A673 (cell line): ENCODE measurements at places on chromosomes 5 and 9. TPM values are rescaled to one million over a fixed set of nuclear protein-coding genes. Genes with fewer than 3 reads are reported as not detected.

SPINK5 gene
- not detected in 2 replicates for total RNA-seq

SH3TC2 gene
- 1.3 and 2.5 TPM in 2 replicates for total RNA-seq

DNA sequence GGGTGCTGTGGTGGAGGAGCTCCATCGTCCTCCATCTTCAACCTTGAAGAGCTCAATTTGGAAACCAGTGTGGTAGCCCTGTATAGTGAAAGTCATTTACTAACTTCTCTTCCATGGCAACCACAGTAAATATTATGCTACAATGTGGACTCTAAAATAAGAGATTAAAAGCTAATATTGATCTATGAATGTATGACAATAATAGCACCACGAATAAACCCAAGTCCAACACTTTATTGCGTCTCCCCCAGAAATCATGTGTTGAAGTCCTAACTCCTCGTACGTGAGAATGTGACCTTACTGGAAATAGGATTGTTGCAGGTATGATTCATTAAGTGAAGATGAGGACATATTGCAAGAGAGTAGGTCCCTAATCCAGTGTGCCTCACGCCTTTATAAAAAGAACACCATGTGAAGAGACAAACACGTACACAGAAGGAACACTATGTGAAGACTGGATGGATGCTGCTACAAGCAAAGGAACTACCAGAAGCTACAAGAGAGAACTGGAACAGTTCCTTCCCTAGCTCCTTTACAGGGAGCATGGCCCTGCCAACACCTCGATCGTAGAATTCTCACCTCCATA lies 276.2 kb downstream of the PDE4D start:
- H3K36me3 ChIP-seq = no peaks in the 10 kb centered on the region
- no peaks in the 10 kb centered on the region for H3K4me1 ChIP-seq
- H3K4me3 ChIP-seq = no peak overlapping the region

KIAA0825 gene
- total RNA-seq = 1.2 and 1.3 TPM in 2 replicates

DNA sequence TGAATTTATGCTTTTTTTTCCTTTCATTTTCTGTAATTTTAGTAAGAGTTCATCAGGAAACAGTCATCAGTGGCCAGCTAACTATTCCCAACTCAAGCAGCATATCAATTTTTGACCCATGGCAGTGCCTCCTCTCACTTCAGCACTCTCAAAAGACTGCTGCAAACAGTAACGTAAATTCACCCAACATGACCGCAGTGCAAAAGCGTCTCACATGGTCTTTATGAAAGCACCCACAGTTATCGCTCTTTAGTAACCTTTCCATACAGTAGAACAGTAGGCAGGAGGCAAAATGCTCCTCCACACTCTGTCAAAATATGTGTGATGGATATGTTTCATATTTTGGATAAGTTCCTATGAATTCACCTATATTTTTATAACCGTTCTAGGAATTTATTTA lies 48.6 kb downstream of the PARP8 start:
- DNase-seq = no peak
- H3K27me3 ChIP-seq = no peaks in the 10 kb centered on the region
- no peak overlapping the region for H3K27ac ChIP-seq
- H3K36me3 ChIP-seq = no peaks in the 10 kb centered on the region
- H3K4me1 ChIP-seq = no peaks in the 10 kb centered on the region

DHFR gene
- 125 and 126 TPM in 2 replicates for total RNA-seq

TAF11L10 gene
- 1.4 and 1.7 TPM in 2 replicates for total RNA-seq

ZNF300 gene
- 12.6 and 13.1 TPM in 2 replicates for total RNA-seq

- no peak overlapping the region for H3K27ac ChIP-seq
- H3K4me1 ChIP-seq = peaks cover 16% of the 10 kb centered on the region
- peak; percentile 61 for DNase-seq
- H3K36me3 ChIP-seq = no peaks in the 10 kb centered on the region
- no peak overlapping the region for H3K4me3 ChIP-seq
Observed at GRCh38 chr5:107455111-107455544, 215.6 kb downstream of the EFNA5 start.

DNA sequence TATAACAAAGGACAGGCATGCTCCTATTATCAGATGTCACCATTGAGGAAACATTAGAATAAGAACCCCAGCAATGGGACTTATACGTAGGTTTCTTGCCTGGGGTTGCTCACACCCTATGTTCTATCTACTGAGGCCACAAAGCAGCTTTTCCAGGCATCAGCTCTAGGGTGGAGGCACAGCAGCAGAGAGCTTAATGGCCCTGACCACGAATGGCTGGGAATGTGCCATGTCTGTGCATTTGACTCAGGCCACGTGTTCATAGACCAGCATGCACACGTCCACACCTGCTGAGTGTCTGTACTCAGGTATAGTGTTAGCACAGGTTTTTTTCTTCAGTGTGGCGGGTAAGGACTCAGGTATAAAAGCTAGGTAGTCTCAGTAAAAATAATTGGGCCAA lies 129.4 kb downstream of the AOPEP start:
- H3K36me3 ChIP-seq = no peaks in the 10 kb centered on the region
- no peak for DNase-seq
- no peaks in the 10 kb centered on the region for H3K4me1 ChIP-seq
- no peak overlapping the region for H3K4me3 ChIP-seq

- H3K4me3 ChIP-seq = no peak overlapping the region
- H3K4me1 ChIP-seq = peaks cover 13% of the 10 kb centered on the region
- peak; percentile 58 for DNase-seq
- H3K36me3 ChIP-seq = no peaks in the 10 kb centered on the region
- H3K27ac ChIP-seq = no peak overlapping the region
Observed at GRCh38 chr9:114258866-114259797, 63.8 kb upstream of the ORM1 start.

GRCh38 chr9:111467778-111468367 lies 16.3 kb downstream of the ECPAS start:
- H3K27me3 ChIP-seq = no peaks in the 10 kb centered on the region
- H3K27ac ChIP-seq = no peak overlapping the region
- H3K36me3 ChIP-seq = no peaks in the 10 kb centered on the region
- H3K4me1 ChIP-seq = peaks cover 9% of the 10 kb centered on the region

DNA sequence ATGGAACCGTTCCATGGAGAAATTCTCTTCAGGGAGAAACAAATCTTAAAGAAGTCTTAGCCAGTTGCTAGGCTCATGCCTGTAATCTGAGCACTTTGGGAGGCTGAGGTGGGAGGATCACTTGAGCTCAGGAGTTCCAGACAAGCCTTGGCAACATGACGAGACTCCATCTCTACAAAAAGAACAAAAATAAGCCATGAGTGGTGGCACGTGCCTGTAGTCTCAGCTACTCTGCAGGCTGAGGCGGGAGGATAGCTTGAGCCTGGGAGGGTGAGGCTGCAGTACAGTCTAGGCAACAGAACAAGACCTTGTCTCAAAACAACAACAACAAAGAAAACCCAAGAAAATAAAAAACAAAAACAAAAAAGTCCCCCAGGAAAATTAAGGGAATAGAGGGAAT lies 8.2 kb downstream of the HSPB3 start:
- no peaks in the 10 kb centered on the region for H3K36me3 ChIP-seq
- no peaks in the 10 kb centered on the region for H3K27me3 ChIP-seq
- no peak overlapping the region for H3K4me3 ChIP-seq
- H3K4me1 ChIP-seq = no peaks in the 10 kb centered on the region
- no peak overlapping the region for H3K27ac ChIP-seq

DNA sequence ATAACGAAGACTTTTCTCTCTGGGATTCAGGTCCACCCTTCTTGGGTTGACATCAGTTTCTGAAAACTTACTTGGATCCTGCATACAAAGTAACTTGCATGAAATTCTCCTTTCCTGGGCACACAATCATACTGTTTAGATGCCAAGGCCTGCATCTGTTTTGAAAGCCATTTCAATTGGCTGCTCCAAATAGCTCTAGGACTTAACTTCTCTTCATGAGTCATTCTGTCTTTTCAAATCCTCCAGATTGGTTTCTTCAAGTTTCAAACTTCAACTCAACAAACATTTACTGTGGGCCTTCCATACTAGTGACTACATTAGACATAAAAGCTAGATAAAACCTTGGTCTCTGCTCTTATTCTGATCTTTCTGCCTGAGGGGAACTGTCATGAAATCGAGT lies 54.8 kb upstream of the HMHB1 start:
- no peaks in the 10 kb centered on the region for H3K27me3 ChIP-seq
- H3K4me3 ChIP-seq = no peak overlapping the region
- no peaks in the 10 kb centered on the region for H3K4me1 ChIP-seq
- no peak overlapping the region for H3K27ac ChIP-seq
- no peaks in the 10 kb centered on the region for H3K36me3 ChIP-seq

OR1J4 gene
- total RNA-seq = not detected in 2 replicates

GABRB2 gene
- 0.04 TPM in 1 of 2 replicates, not detected in the other for total RNA-seq

DNA sequence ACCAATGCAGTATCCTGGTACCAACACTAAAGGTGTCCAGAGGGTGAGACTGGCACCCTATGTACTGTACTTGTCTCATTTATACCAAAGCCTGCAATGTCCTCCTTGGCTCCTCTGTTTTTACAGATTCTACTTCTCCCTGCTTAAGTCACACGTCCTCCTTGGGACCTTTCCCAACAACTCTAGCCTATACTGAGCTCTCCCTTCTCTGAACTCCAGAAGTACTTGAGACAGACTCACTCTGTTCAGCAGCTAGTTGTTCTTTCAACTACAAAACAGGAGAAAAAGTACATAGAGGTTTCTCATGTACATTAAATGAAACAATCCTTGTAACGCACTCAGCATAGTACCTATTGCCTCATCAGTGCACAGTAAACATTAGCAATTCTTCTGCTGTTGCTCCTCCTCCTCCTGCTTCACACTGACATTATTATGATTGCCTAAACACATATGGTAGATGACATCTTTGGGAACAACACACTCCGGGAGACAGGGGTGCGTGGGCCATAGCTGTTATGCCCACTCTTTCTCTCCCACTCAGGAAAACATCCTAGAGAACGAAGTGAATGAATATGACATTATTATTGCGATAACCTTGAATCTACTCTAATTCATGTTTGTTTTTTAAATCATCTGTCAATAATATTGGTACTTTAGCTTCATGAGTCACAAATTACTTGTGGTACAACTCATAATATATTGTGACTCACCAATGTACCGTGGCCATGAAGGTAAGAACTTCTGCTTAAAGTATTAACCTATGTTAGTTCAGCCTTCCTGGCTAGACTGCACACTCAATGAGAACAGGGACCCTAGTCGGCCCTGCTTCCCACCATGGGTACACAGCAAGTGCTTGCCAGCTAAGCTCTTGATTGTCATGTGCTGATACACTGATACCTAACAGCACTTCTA lies 180.3 kb upstream of the ADRA1B start:
- no peak overlapping the region for H3K27ac ChIP-seq
- H3K36me3 ChIP-seq = no peaks in the 10 kb centered on the region
- H3K4me3 ChIP-seq = no peak overlapping the region
- no peaks in the 10 kb centered on the region for H3K4me1 ChIP-seq
- peaks cover 2% of the 10 kb centered on the region for H3K27me3 ChIP-seq

GRCh38 chr5:56490971-56491468 lies 257.9 kb upstream of the ANKRD55 start:
- H3K27me3 ChIP-seq = no peaks in the 10 kb centered on the region
- no peak overlapping the region for H3K27ac ChIP-seq
- H3K36me3 ChIP-seq = no peaks in the 10 kb centered on the region
- no peaks in the 10 kb centered on the region for H3K4me1 ChIP-seq

GRCh38 chr5:29550523-29550922 lies 1643.0 kb upstream of the CDH6 start:
- no peak for DNase-seq
- no peaks in the 10 kb centered on the region for H3K36me3 ChIP-seq
- no peaks in the 10 kb centered on the region for H3K4me1 ChIP-seq
- H3K27ac ChIP-seq = no peak overlapping the region
- no peak overlapping the region for H3K4me3 ChIP-seq

POU5F2 gene
- 0.73 and 0.87 TPM in 2 replicates for total RNA-seq

DNA sequence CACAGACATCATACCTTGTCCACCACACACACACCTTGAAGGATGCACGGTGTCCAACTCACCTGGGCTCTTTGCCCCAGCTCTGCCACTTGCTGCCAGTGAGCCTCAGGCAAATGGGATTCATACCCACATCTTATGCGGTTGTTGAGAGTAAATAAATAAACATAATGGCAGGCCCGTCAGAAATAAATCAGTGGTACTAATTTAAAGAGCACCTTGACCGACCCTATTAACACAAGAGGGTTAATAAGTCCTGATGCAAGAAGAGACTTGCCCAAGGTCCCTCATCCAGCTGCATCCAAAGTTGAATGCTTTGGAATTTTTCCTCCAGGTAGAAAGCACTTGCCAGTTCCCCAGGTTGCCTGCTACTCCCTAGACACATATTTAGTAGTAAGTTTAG lies 11.6 kb upstream of the AKNA start:
- peaks cover 26% of the 10 kb centered on the region for H3K4me1 ChIP-seq
- no peak for DNase-seq
- no peak overlapping the region for H3K4me3 ChIP-seq
- H3K36me3 ChIP-seq = no peaks in the 10 kb centered on the region

DNA sequence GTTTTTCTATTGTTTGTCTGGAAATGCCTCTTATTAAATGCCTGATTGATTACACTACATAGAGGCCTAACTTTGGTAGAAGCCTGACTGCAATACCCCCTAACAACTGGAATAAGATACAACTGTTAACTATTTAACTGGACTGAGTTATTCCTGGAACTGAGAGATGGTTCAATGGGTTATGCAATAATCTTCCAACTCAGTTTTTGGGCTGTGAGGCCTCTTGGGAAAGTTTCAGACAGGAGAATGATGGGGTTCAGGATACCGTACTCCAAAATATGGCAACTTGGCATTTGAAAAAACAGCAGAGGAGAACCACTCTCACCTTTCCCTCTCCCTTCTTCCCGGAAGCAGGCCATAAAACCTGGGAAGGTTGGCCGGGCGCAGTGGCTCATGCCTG lies 19.2 kb upstream of the PCDH1 start:
- DNase-seq = no peak
- H3K27ac ChIP-seq = no peak overlapping the region
- no peak overlapping the region for H3K4me3 ChIP-seq
- no peaks in the 10 kb centered on the region for H3K4me1 ChIP-seq

DAB2 gene
- 27.7 and 30.1 TPM in 2 replicates for total RNA-seq

NPDC1 gene
- total RNA-seq = 73.9 and 81.4 TPM in 2 replicates

GRCh38 chr5:133128066-133128465 lies 76.3 kb downstream of the HSPA4 start:
- no peaks in the 10 kb centered on the region for H3K36me3 ChIP-seq
- H3K27me3 ChIP-seq = peaks cover 7% of the 10 kb centered on the region
- DNase-seq = no peak
- no peaks in the 10 kb centered on the region for H3K4me1 ChIP-seq
- H3K27ac ChIP-seq = no peak overlapping the region

DNA sequence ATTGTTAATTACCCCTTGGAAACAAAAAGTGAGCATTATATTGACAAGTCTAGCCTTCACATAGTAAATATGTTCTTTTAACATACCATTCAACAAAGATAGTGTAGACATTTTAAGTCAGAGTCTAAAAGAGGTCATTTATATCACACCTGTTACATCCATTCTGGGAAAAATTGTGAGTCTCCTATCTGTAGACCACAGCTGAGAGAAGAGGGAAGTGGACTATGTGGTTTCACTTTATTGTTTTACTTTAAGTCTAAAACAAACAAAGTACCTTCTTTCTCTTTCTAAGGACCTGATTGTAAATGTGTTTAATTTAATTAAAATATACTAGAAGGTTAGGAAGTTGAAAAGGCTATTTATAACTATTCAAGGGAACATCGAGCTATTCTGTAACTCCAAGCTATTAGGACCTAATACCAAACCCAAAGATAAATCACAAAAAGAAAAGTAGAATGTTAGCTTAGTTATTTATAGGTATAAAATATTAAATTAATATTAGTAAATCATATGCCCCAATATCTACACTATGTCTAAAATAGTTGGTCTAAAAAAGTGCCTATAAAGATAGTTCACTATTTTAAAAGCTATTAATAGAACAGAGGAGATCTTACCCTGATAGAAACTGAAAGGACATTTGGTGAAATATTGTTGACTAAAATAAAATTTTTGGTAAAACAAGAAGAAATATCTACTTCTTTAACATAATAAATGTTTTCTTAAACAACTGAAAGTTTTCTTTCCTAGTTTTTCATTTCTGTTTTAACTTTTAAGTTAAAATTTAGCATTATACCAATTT lies 134.9 kb downstream of the TMEM167A start:
- no peak for DNase-seq
- H3K4me1 ChIP-seq = no peaks in the 10 kb centered on the region
- H3K36me3 ChIP-seq = no peaks in the 10 kb centered on the region

CYSRT1 gene
- total RNA-seq = 0.37 TPM in 1 of 2 replicates, not detected in the other

OR1Q1 gene
- not detected in 2 replicates for total RNA-seq
